OCI-LY7 (cell line): ENCODE measurements at places on chromosomes 7 and 10. TPM values are rescaled to one million over a fixed set of nuclear protein-coding genes. Genes with fewer than 3 reads are reported as not detected.
A peak's percentile ranks its signal among the peaks of the same experiment; 100 is the strongest.

DNA sequence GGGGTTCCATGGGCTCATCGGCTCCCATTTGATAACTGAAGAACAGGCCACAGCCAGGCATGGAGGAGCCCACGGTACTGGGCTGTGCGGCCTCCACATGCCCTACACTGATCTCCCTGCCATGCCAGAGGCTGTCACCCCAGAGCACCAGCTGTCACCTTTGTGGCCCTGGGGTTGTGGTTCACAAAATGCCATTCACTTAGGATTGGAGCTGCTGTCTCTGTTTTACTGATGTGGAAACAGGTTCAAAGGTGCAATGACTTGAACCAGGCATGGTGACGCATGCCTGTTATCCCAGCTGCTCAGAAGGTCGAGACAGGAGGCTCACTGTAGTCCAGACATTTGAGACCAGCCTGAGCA is 4.3 kb upstream of the UPK3B start:
- DNase-seq: no peak

DNA sequence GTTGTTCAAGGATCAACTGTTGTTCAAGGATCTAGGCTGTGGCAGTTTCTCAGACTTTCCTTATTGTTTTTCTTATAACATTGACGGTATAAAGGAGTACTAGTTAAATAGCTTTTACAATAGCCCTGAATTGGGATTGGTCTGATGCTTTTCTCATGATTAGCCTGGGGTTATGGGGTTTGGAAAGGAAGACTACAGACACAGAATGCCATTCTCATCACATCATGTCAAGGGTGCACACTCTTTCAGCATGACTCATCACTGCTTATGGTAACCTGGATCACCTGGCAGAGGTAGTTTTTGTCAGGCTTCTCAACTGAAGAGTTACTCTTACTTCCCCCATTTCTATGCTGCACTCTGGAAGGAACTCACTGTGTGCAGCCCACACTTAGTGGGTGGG is 194.2 kb upstream of the NPSR1 start:
- DNase-seq: no peak

GRCh38 chr7:361680-362401 is 71.9 kb downstream of the FOXL3 start:
- no peak for DNase-seq

DNA sequence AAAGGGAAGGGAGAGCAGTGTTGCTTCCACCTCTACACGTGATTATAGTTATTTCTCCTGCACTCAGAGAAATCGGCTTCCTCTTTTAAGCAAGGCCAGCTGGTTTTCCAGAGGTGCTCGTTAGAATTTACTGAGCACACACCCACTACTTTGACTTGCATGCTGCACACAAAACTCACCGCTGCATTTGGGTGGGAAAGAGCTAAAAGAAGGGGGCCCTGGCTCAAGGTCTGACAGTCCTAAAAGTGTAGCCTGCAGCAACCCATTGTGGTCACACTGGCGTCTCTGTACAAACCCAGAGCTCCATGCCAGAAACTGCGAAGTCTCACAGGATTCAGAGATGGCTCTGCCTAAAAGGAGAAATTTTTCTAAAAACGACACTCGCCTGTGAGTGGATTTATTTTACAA is 133.7 kb downstream of the SLC25A13 start:
- no peak for DNase-seq

GRCh38 chr10:30751678-30752331 is 122.3 kb upstream of the LYZL2 start:
- peak; percentile 66 for DNase-seq

- no peak for DNase-seq
Measured at GRCh38 chr7:16730937-16731336, 22.6 kb upstream of the TSPAN13 start.

- DNase-seq: no peak
Measured at GRCh38 chr7:156651474-156651873, 10.9 kb downstream of the RNF32 start.

- DNase-seq: no peak
Measured at GRCh38 chr10:5576780-5577624, 52.2 kb downstream of the CALML3 start.

DNA sequence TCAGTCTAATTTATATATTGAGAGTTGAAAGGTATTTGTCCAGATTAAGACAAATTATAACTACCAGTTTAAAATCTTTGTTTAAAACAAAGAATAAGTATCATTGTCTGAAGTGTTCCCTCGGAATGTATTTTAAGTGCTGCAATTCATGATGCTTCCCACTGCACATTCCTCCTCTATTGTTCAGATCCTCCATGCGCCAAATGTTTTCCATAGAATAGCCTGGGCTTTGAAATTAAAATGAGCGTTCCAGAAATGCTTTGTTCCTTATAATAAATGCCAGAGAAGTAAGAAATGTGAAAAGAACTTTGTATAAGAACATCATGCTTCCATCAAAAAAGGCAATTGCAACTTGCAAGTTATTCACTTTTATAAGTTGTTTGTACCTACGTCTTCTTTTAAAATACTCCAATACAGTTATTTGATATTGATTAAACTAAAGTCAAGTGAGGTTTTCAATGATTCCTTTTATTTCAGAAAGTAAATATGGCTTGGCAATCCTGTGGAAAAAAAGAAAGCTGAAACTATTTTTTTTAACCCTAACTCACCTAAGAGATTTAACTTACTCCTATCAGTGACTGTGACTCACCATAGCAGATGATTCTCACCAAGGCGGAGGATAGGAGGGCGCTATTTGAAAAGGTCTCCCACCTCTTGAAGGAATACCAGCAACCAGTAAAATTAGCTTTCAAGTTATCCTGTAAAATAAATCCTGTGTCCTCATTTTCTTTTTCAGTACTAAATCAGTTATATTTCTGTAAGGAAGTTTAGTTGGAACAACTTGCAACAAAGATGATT is 85.8 kb downstream of the CTNNA3 start:
- no peak for DNase-seq

GRCh38 chr10:129888784-129889616 is 75.1 kb downstream of the EBF3 start:
- DNase-seq: peak; percentile 47

DNA sequence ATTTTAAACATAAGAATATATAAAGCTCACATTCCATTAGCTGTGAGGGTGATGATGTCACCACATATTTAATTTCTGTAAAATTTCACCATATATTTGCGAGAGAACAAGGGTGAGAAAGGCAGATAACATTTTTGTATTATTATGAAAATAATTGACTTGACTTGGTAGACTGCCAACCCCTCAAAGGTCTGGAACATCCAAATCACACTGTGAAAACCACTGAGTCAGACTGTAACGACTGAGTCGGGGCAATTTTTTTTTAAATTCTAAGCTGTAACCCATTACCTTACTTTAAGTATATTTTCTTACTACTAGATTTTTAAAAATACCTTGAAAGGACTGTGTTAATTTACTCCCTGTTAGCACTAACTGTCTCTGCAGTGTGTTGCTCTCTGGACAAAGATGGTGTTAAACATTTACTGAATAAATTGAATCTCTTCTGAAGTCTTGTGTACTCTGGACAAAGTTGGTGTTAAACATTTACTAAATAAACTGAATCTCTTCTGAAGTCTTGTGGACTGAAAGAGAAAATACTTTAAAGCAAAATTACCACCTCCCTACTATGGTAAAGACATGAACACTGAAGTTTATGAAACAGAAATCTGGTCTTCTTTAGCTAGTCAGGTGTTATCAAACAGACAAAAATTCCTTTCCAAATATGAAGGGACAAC is 14.1 kb downstream of the PDZD8 start:
- no peak for DNase-seq

GRCh38 chr10:97512993-97513392 is 14.3 kb downstream of the UBTD1 start:
- no peak for DNase-seq

DNA sequence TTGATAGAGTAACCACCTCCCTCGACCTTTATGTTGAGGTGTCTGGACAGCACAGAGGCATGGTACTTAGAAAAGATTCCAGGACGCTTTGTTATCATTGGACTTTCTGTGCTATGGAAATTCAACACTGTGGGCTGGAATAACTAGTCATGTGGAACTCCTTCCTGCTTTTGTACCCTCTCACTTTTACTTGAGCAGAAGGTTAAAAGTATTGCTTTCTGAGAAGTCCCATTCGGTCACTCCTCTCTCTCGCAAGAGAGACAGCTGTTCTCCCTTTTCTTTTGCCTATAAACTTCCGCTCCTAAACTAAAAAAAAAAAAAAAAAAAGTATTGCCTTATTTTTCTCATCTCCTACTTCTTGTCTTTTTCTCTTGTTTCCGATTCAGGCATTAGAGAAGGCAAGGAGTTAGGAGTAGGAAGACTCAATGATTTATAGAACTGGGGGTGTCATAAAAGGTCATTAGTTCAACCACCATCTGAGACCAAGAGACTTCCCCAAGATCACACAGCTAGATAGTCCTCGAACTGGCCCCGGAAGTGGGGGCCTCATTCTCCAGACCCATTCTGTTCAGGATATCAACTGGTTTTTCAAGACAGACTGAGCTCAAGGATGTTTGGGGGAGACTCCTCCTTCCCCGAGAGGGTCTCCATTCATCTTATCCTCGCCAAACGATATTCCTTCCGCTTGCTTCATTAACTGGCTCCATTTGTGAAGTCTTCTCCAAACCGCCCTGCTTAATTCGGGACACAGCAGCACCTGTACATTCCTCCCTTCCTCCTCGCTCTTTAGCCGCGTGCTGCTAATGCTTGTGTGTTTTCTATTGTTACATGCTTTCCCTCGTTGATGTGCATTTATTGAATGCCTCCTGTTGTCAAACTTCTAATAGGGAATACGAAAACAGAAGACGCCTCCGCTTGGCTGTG is 995 bp upstream of the INPP5F start:
- peak; percentile 56 for DNase-seq

DNA sequence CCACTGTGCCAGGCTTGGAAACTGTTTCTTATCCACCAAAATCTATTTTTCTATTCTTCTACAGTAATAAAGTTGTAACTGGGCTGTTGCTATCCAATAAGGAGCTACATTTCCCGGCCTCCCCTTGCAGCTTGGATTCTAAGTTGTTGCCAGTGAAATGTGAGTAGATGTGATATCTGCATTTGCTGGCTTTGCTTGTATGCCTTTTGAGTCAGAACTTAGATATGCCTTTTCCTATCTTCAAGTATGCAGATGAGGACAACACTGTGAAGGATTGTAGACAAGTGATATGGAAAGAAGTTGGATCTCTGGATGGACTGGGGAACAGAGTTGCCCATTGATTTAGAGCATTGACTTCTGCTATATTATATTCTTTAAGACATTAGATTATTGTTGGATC is 236.9 kb downstream of the REEP3 start:
- no peak for DNase-seq

The FAM25C gene
- not detected in 2 replicates for total RNA-seq

The CFAP43 gene
- total RNA-seq: not detected in 2 replicates

The LMOD2 gene
- not detected in 2 replicates for total RNA-seq

The YWHAG gene
- 109 and 126 TPM in 2 replicates for total RNA-seq

The ZNF37A gene
- total RNA-seq: 38.1 and 40.3 TPM in 2 replicates

The FAM241B gene
- total RNA-seq: not detected in 2 replicates

The NXPH1 gene
- total RNA-seq: not detected in 2 replicates
